ENCODE measurements at places on chromosomes 3 and 15. TPM values are rescaled to one million over a fixed set of nuclear protein-coding genes. Genes with fewer than 3 reads are reported as not detected.
A peak's percentile ranks its signal among the peaks of the same experiment; 100 is the strongest.

GRCh38 chr3:5298453-5298852, 110.9 kb downstream of the EDEM1 start:
- no peaks in the 10 kb centered on the region for H3K36me3 ChIP-seq
- no peak overlapping the region for H3K27ac ChIP-seq
- H3K4me3 ChIP-seq = no peak overlapping the region
- DNase-seq = no peak
- H3K4me1 ChIP-seq = no peaks in the 10 kb centered on the region
- H3K27me3 ChIP-seq = no peaks in the 10 kb centered on the region

GRCh38 chr3:41244620-41245336, 45.5 kb downstream of the CTNNB1 start:
- no peaks in the 10 kb centered on the region for H3K27me3 ChIP-seq
- no peak overlapping the region for H3K4me3 ChIP-seq
- H3K36me3 ChIP-seq = peaks cover 20% of the 10 kb centered on the region
- DNase-seq = no peak
- H3K4me1 ChIP-seq = no peaks in the 10 kb centered on the region

- no peak for DNase-seq
- H3K36me3 ChIP-seq = no peaks in the 10 kb centered on the region
- H3K27ac ChIP-seq = no peak overlapping the region
- H3K27me3 ChIP-seq = no peaks in the 10 kb centered on the region
- no peak overlapping the region for H3K4me3 ChIP-seq
- no peaks in the 10 kb centered on the region for H3K4me1 ChIP-seq
These were observed 53.6 kb downstream of the CLSTN2 start for GRCh38 chr3:139988472-139989156.

- H3K27me3 ChIP-seq = no peaks in the 10 kb centered on the region
- H3K4me1 ChIP-seq = peaks cover 42% of the 10 kb centered on the region
- H3K4me3 ChIP-seq = peak within 1 kb of the TSS; percentile 37
- no peak within 1 kb of the TSS for H3K27ac ChIP-seq
These were observed at the start of gene NT5DC2 for GRCh38 chr3:52533623-52534280. TSS of gene NT5DC2 (minus strand) at chr3:52533857. CDS start at chr3:52533737, 120 bp downstream.

GRCh38 chr3:14322667-14323295, 79.6 kb upstream of the SLC6A6 start:
- DNase-seq = no peak
- no peak overlapping the region for H3K4me3 ChIP-seq
- H3K27me3 ChIP-seq = no peaks in the 10 kb centered on the region
- H3K36me3 ChIP-seq = no peaks in the 10 kb centered on the region

DNA sequence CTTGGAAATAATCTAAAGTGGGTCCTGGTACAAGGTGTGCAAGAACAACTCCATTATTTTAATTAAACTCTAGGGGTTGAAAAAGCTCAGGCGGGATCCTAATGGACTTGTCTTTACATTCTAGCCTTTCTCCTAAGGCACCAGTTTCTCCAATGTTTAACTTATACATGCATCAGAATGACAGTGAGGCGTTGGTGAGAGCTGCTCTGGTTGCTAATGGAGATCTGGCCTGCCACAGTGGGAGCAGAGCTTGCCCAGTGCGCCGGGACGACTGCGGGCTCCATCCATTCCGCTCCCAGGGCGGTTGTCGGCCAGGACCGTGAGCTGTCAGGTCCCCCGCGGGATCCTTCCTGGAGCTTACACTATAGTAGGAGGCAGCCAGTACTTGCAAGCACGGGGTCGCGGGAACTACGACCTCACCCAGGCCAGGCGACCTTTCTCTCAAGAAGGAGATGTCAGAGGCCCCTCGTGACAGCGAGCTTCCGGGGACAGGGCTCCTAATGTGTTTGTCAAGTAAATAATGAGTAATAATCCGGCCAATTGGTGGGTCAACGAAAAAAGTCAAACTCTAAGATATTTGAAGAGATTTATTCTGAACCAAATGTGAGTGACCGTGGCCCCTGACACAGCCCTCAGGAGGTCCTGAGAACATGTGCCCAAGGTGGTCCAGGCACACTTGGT, 991 bp upstream of the HIGD1A start:
- H3K4me1 ChIP-seq = peaks cover 18% of the 10 kb centered on the region
- H3K27me3 ChIP-seq = no peaks in the 10 kb centered on the region
- H3K27ac ChIP-seq = no peak overlapping the region
- peak overlapping the region; percentile 98 for H3K4me3 ChIP-seq
- DNase-seq = no peak
- no peaks in the 10 kb centered on the region for H3K36me3 ChIP-seq

Gene SOX2
- total RNA-seq = not detected

DNA sequence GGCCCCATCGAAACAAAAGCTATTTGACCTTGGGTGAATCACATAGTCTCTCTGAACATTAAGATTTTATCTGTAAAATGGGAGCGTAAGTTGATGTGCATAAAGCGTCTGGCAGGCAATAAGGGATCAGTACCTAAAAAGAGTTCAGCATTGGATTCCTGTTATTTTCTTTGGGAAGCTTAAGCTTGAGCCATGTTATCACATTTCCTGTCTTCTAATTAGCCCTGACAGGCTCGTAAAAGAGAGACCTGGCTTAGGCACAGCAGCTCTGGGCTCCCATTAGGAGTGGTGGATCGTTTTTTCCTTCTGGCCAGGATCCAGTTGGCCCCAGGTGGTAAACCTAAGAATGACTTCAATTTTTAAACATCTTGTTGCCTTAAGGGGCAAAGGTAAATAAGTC, 26.0 kb upstream of the CA12 start:
- H3K27ac ChIP-seq = no peak overlapping the region
- no peaks in the 10 kb centered on the region for H3K4me1 ChIP-seq
- H3K4me3 ChIP-seq = no peak overlapping the region
- no peak for DNase-seq

Gene ITIH1
- total RNA-seq = 0.56 TPM

- DNase-seq = peak; percentile 9
- no peaks in the 10 kb centered on the region for H3K27me3 ChIP-seq
- no peaks in the 10 kb centered on the region for H3K36me3 ChIP-seq
- H3K4me1 ChIP-seq = peaks cover 13% of the 10 kb centered on the region
- H3K27ac ChIP-seq = no peak within 1 kb of the TSS
These were observed at the start of gene VILL for GRCh38 chr3:37990527-37990926. TSS of gene VILL (plus strand) at chr3:37990786. CDS start at chr3:37993673, 2,887 bp downstream.

Gene OR4F6
- not detected for total RNA-seq

DNA sequence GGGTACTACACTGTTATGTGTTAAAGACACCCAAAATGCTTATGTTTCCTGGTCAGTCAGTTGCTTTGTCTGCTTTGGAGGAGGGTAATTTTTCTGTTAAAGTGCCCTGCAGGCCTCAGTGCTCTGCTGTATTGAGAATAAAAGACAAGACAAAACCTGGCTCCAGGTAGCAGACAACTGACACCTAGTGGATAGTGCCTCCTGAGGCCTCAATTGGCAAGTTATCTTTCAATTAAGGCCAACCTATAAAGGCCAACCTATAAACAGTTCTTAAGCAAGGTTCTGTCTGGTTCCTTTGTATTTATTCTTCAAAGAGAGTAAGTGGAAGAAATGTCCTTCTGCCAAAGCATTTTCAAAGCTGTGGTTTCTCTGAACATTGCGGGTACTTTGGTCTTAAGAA, 773.8 kb downstream of the MECOM start:
- H3K4me3 ChIP-seq = no peak overlapping the region
- no peaks in the 10 kb centered on the region for H3K4me1 ChIP-seq
- no peak for DNase-seq
- H3K27me3 ChIP-seq = no peaks in the 10 kb centered on the region
- H3K36me3 ChIP-seq = no peaks in the 10 kb centered on the region

GRCh38 chr3:45795882-45796765, at the start of gene SLC6A20:
TSS of gene SLC6A20 (minus strand) at chr3:45796536. CDS start at chr3:45796419, 117 bp downstream.
- peaks cover 13% of the 10 kb centered on the region for H3K4me1 ChIP-seq
- H3K27me3 ChIP-seq = peaks cover 26% of the 10 kb centered on the region
- no peak within 1 kb of the TSS for H3K27ac ChIP-seq
- DNase-seq = peak; percentile 21

Gene RGMA
- total RNA-seq = not detected

Gene EPB42
- not detected for total RNA-seq
